Small intestine (tissue), 16 donors: ENCODE measurements at places on chromosomes 2 and 18.
A peak's percentile ranks its signal among the peaks of the same experiment; 100 is the strongest.

- DNase-seq, result no peak
Observed at GRCh38 chr18:46677611-46678010, 20.6 kb upstream of the LOXHD1 start.

GRCh38 chr18:45730832-45731575 lies 7.0 kb downstream of the SLC14A1 start:
- DNase-seq, result no peak

DNA sequence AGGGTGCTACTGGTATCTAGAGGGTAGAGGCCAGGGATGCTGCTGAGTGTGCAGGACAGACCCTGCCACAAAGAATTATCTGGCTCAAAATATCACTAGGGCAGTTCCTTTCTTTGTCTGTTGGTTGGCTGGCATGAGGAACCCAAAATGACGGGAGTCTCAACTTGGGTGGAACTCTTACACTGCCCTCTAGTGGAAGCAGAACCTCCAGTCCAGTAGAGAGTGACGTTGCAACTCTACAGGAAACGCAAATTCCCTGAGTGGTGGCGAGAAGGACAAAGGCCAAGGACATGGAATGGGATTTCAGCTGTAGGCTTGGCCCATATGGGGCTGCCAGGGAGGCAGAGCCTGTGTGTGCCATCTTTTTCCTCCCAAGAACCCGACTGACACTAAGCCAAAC lies 47.1 kb downstream of the COPS8 start:
- DNase-seq, result no peak

DNA sequence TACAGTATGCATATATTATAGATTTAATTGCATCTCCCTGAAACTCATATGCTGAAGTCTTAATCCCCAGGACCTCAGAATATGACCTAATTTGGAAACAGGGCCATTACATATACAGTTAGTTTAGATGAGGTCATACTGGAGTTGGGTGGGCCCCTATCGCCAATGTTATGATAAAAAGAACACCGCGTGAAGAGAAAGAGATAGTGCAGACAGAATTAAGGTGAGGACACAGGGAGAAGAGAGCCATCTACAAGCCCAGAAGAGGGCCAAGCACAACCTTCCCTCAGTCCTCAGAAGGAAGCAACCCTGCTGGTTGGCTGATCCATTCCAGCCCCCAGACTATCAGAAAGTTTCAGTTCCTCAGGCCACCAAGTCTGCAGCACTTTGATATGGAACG lies 311.9 kb upstream of the RAB6C start:
- no peak for DNase-seq

- no peak for DNase-seq
Observed at GRCh38 chr18:79608999-79609461, 70.6 kb upstream of the CTDP1 start.

- DNase-seq, result peak; percentile 20
Observed at GRCh38 chr2:131092458-131093005, 728 bp downstream of the FAM168B start.
